Effector CD8-positive, alpha-beta T cell (primary cell): ENCODE measurements at places on chromosomes 16 and 17.

DNA sequence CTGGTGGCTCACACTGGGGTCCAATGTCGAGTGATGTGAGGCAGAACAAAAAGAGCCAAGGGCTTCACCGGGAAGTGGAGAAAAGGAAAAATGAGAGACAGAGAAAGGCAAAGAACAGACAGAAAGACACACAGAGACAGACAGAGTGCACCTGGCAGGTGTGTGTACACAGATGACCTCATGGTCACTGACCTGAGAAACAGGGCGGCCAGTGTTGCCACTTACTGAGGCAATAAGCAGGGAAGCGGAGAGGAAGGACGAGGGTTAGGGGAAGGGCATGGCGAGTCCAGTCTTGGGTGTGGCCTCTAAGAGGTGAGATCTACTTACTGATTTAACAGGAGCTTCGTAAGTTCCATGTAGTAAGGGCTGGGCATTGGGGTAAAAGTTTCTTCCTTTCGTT is 7.5 kb downstream of the GINS2 start:
- DNase-seq, result no peak

GRCh38 chr16:68403704-68404103 is 44.6 kb downstream of the SMPD3 start:
- no peak for DNase-seq

GRCh38 chr16:19748389-19749168 is 30.5 kb downstream of the IQCK start:
- DNase-seq, result no peak

DNA sequence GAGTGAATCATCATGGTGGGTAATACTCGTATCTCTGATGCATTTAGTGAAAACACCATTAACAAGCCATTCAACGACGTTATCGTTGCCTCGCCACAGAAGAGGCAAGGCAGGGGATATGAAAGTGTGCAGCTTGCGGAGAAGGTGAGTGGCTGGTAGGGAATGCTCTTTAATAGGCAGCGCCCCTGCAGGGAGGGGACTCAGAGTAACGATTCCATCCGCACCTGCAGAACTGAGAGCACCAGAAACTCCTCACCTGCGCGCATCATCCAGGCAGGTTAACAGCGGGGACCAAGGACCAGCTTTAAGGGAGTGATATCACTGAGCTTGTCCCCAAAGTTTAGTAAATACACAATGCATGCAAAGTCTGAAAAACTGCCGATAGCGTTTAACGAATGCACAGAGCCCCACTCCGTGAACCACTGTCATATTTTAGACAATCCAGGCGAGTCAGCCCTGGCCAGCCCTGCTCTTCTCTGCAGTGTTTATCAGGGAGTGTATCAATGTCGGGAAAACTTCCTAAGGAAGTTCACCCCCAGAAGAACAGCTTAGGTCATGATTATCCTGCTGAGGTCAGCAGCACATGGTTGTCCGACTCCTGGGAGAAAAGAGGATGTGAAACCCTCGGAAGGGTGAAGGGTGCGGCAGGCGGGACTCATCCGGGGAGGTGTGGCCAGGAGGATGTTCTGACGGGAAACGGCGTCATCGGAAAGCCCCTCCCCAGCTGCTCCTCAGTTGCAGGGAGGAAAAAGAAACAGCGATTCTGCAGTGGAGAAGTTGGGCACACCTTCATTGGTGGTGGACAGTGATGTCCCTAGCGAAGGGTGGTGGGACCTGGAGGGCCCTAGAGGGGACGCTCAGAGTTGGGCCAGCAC is 68.5 kb upstream of the DNAH17 start:
- DNase-seq, result peak; percentile 26
